ENCODE measurements at places on chromosomes 6 and 20.

GRCh38 chr6:52515219-52515960 lies 61.5 kb downstream of the TRAM2 start:
- DNase-seq, result no peak

DNA sequence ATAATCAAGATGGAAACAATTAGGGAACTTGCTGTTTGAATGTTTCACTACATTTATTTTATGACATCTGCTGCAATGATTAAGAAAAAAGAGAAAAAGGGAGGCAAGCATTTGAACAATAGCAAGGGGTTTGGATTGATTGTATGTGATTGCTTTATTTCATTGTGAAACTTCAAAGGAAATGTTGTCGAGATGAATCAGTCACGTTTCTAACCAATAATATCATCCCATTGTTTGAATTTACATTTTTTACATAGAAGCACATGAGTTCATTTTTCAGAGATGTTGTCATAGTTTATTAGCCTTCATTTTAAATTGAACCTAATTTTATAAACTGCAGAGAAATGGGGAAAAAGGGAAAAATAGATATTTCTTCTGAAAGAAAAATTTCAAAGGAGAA lies 572.0 kb downstream of the KIF16B start:
- DNase-seq, result no peak

DNA sequence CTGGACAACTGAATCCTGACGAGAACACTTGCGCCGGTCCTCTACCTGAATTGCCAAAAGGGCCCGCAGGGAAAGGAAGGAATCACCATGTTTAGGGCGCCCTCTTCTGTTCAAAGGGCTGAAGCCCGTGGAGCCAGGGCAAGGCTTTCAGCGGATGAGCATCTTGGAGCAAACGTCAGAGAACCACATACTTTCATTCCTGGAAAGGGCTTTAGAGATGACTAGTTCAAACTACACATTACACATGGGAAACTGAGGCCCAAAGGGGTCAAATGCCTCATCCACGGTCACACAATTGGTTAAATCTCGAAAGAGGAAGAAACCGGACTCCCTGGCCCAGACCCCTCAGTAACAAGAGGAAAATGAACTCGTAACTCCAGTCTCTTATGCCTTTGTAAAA lies 11.5 kb upstream of the ZNF133 start:
- DNase-seq, result peak; percentile 26

GRCh38 chr6:118914598-118914997 lies 20.4 kb downstream of the MCM9 start:
- no peak for DNase-seq

DNA sequence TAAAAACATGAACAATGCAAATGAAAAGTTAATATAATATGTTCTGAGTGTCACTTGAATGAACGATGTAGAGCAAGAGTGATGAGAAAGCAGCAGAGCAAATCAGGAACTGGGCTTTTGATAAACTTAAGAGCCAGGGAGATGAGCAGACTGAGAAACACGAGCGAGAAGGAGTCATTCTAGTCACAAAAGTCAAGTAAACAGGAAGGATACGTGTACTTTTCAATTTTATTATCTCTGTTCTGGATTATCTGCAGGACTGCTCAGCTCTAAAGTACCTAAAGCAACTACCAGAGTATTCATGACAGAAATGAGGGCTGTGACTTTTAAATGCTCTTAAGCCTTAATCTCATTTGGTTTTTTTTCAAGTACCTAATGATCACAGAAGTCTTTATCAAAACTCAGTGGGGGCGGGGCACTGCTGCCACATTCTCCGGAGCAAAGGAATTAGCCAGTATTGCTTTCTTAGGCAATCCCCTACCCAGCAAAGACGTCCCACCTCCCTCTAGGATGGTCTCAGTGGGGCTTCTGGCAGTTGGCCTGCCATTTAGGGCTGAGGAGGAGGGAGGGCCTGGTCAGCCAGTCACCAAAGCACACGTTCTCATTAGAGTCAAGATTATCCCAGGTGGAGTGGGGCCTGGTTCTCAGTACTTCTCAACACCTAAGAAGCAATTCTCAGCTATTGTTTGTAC lies 8.6 kb downstream of the MAN1A1 start:
- DNase-seq, result no peak

DNA sequence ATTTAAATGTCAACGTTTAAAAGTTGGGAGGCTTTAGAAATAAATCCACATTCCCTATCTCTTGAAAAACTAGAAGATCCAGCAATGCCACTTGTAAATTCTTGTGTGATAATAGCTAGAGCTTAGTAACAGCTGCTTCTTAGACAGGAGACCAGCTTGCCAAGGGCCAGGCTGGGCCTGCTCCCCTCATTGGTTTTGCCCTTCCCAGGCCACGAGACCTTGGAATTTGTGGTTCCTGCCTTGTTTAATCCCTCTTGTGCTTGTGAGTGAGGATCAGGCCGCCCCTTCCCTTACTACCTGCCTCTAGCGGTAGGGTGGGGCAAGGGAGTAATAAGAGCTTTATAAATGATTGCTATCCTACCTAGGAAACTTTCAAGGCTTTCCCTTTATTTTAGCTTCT lies 363.5 kb downstream of the SYNE1 start:
- DNase-seq, result no peak

DNA sequence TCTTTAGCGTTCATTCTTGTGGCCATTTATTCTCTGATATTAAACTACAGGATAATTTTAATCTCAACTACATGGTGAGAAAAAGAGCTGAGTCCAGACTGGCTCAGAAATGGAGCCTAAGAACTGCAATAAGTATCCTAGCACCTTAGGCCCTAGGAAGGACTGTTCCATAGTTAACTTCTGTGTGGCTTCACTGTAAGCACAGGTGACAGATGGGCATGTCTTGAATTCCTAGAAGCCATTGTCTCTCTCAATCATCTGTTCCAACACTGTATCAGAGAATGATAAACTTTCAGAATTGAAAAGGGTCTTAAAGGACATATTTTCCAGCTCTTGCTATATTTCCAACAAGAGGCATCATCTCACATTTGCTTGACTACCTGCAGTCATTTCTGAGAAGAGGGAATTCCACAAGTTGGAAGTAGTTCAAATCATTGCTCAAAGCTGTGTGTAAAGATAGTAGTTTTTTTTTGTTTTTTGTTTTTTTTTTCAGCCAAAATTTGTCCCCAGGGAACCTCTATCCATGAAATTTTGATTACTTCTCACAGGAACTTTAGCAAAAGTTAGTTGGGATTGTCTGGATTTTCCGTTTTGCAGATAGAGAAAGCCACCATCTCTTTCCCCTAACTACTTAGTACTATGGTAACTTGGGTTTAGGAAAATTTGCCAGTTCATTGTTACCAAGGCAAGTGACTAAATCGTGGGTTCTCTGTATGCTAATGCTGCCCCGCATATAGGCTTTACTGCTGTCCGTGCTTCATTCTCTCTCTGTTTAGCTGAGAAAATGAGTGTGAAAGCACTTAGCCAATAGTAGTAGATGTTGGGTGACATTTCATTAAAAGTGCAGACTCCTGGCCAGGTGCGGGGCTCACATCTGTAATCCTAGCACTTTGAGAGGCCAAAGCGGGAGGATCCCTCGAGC lies 47.2 kb downstream of the KCNS1 start:
- no peak for DNase-seq

- DNase-seq, result no peak
Measured at GRCh38 chr6:41502917-41503671, 43.1 kb upstream of the FOXP4 start.

- DNase-seq, result no peak
Measured at GRCh38 chr6:47677381-47678100, 20.8 kb upstream of the ADGRF4 start.

GRCh38 chr6:12148317-12148801 lies 136.2 kb downstream of the HIVEP1 start:
- no peak for DNase-seq

GRCh38 chr20:48850977-48851299 lies 23.1 kb upstream of the PREX1 start:
- no peak for DNase-seq

GRCh38 chr6:122930252-122931180 lies 65.5 kb upstream of the CLVS2 start:
- DNase-seq, result no peak

DNA sequence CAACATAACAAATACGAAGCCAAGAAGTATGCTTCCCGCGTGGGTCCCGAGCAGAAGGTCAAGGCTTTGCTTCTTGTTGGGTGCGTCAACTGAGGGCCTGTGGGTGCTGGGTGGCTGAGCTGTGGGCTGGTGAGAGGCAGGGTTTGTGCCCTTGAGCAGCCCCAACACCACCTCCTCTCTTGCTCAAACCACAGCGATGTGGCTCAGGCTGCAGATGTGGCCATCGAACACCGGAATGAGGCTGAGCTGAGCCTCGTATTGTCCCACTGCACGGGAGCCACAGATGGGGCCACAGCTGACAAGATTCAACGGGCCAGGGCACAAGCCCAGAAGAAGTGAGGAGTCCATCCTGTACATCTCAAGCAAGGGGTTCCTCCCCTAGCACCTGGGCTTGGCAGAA lies 7.0 kb upstream of the PTPRA start:
- DNase-seq, result no peak

- DNase-seq, result no peak
Measured at GRCh38 chr6:149806127-149806526, 56.6 kb downstream of the PCMT1 start.

DNA sequence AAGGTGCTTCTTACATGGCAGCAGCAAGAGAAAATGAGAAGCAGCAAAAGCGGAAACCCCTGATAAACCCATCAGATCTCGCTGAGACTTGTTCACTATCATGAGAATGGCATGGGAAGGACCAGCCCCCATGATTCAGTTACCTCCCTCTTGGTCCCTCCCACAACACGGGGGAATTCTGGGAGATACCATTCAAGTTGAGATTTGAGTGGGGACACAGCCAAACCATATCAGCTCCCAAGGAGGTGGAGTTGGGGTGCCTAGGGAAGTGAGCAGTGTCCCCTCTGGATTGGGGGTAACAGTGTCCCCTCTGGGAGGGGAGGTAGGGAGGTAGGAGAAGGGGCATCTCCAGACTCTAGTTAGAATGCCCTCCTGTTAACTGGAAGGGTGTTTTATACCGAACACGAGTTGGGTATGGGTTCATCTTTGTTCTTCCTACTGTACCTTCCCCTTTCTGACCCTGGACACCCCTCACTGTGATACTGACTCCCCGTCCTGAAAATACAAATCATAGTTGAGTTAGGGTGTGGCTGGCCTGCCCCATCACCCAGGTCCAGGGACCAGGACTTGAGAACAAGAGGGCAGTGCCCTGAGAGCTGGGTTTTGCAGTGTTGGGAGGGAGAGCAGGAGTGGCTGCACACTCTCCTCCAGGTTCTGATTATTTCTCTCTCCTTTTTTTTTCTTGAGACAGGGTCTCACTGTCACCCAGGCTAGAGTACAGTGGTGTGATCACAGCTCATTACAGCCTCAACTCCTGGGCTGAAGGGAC lies 62.0 kb downstream of the EFCAB8 start:
- no peak for DNase-seq

- DNase-seq, result no peak
Measured at GRCh38 chr20:57877131-57877824, 167.5 kb upstream of the PMEPA1 start.

DNA sequence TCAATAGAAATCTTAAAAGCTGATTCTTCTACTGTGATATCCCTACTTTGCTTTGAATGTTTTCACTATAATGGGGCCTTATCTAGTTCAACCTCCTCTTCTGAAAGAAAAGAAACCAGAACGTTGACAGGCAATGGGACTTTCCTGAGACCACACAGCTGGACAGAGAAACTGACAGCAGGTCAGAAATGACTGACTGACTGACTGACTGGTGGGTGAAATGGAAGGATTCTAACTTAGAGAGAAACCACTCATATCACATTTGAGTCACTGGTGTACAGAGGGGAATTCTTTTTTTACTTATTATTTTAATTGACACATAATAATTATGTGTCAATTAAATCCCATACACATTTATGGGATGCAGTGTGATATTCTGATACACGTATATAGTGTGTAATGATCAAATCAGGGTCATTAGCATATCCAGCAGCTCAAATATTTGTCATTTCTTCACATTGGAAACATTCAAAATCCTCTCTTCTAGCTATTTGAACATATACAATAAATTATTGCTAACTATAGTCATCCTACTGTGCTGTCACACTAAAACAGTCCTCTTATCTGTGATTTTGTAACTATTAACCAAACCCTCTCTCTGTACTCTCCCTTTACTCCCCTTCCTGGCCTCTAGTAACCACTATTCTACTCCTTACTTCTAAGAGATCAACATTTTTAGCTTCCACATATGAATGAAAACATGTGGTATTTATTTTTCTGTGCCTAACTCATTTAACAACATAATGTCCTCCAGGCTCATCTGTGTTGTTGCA lies 64.8 kb upstream of the NRSN1 start:
- DNase-seq, result peak; percentile 17

GRCh38 chr6:148085631-148086331 lies 256.9 kb upstream of the SASH1 start:
- DNase-seq, result no peak

GRCh38 chr6:108806171-108806570 lies 42.1 kb upstream of the ARMC2 start:
- no peak for DNase-seq

DNA sequence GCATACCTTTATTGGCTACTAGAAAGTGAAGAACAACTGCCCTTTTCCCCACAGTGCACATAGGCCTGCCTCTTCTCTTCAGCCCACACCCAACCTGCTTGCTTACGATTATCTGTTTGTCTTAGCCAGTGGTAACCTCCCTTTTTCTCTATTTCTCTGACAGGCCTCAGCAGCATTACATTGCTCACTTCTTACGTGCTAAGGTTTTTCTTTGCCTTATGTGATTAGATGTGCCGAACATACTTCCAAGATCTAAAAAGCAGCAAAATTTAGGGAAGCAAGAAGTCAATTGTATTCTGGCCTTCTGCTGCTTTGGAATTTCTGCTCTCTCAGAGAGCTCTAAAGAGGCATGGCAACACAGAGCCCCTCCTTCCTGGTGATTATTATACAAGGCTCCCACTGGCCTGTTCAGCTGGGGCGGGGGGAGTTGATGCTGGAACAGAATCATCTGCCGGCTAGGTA lies 7.0 kb downstream of the B4GALT5 start:
- no peak for DNase-seq

DNA sequence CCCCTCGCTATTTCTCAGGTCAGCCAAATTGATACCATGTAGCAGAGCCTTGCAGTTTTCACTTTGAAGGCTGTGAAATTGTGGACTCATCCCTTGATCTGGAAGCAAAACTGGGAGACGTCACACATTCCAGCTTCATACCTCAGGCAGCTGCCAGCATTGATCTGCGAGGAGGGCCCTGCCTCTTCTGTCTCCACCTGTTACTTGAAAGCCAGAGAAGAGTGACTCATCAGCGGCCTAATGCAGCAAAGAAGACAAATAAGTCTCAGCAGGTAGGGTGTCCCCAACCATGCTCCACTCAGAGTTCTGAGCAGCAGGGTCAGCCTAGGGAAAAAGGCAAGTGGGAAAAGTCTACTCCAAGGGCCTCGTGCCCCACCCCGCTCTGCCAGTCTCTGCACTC lies 69.4 kb upstream of the BMP2 start:
- DNase-seq, result no peak

Data from GM18507 (cell line).